ENCODE measurements at places on chromosomes 4 and X. TPM values are rescaled to one million over a fixed set of nuclear protein-coding genes. Genes with fewer than 3 reads are reported as not detected.

UCP1 gene
- not detected for total RNA-seq

DGKK gene
- total RNA-seq = not detected

KDM6A gene
- 116 TPM for total RNA-seq

- DNase-seq = no peak
Observed at GRCh38 chrX:6707497-6707896, 172.6 kb upstream of the VCX3A start.

GRCh38 chrX:108439961-108440696, 491 bp downstream of the COL4A5 start:
- DNase-seq = no peak
